ENCODE measurements at places on chromosomes 5 and 9.

- no peak for DNase-seq
Measured at GRCh38 chr9:22010866-22011625, 1.9 kb upstream of the CDKN2B start.

DNA sequence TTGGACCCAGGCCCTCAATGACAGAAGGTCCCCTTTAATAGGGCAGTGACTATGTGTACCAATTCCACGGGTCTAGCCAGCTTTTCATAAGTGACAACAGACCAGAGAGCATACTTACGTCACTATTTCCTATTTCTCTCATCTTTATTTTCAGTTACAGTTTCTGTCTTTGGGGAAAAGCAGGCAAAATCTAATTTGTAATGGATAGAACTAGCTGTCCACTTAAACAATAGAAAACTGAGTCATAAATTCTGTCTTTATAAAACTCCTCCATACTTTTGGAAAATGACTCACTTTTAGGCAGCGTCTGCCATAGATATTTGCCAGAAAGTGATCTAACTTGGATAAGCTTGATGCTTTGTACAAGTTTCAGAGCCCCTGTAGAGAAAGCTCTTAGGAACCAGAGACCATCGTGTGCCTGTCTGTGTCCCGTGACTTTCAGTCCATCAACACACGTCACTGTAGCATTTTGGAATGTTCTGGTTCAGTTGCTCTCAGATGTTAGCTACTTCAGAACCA is 101.9 kb downstream of the F2RL2 start:
- no peak for DNase-seq

GRCh38 chr5:76818844-76819831 is at the start of gene F2RL1:
TSS of gene F2RL1 (plus strand) at chr5:76819030. CDS start at chr5:76819183, 153 bp downstream.
- DNase-seq = no peak

GRCh38 chr5:155091768-155092717 is 78.5 kb downstream of the KIF4B start:
- DNase-seq = no peak

DNA sequence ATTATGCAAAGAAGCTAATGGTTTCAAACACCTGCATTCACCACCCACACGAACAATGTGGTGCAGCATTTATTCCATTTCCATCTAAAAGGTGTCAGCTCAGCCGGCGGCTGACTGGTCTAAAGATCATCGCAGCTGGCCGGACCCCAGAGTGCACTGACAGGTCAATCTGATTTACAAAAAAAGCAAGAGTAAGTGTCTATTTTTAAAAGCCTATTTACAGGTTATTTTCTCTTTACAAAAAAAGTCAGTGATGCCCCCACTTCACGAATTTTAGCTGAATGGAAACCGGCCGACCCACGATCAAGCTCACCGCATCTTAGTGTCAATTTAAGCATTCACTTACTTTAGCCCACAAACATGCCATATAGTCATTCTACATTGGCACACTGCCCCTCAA is 58.3 kb downstream of the SEMA4D start:
- DNase-seq = no peak

GRCh38 chr5:52789851-52790250 is 2.1 kb downstream of the ITGA1 start:
- no peak for DNase-seq

DNA sequence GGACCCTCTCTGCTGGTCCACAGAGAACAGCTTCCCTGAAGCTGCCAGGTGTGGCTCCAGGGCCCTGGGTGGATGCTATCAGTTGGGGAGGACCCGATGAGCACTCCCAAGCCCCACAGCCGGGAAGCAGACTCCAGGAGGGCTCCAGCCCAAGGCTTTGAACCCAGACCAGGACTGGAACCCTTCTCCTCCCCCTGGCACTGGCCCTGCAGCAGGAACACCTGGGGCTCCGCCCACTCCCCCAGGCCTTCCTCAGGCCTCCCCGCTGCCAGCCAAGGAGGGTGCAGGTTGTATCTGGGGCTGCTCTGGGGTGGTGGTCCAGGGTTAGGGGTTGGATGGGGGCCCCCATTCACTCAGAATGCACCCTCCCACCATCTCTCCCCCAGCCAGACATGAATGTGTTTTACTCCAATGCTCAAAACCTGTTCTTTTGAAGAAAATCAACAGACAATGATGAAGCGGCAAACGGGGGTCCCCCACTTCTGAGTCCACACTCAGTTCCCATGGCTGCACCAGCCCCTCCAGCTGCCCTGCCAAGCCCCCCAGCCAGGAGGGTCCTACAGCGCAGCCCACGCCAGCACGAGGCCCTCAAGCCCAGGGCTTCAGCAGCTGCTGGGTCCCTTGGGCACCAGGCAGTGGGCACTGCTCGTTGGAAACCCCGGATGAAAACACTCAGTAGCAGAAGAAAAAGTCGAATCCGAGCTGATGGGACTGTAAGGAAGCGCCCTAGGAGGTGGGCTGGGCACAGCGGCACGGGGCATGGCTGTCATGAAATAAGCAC is 23.2 kb downstream of the CCDC187 start:
- no peak for DNase-seq

GRCh38 chr5:143054480-143054941 is 284.3 kb downstream of the ARHGAP26 start:
- DNase-seq = no peak

GRCh38 chr9:25537808-25538207 is 140.4 kb downstream of the TUSC1 start:
- DNase-seq = no peak

- DNase-seq = no peak
Measured at GRCh38 chr5:135236908-135237747, 161.9 kb downstream of the MACROH2A1 start.

- no peak for DNase-seq
Measured at GRCh38 chr5:43281840-43282658, 31.2 kb downstream of the HMGCS1 start.

GRCh38 chr9:129414993-129415941 is 205.6 kb downstream of the C9orf50 start:
- DNase-seq = no peak

DNA sequence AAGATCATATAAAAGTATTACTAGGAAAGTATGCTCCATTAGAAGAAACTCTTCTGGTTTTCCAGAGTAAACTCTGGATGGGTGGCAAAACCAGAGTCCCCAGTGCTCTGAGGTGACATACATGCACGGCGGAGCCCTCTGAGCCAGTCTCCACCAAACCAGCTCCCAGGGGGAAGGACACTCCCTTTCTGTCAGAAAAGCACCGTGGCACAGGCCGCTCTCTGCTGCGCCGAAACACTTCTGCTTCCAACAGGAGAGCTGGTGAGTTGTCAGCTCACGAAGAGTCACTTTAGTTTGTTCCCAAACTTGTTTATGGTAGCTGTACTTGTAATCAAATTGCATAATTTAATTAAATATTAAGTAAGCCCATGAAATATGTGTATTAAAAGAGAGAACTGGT is 184.6 kb downstream of the CDK5RAP2 start:
- no peak for DNase-seq

DNA sequence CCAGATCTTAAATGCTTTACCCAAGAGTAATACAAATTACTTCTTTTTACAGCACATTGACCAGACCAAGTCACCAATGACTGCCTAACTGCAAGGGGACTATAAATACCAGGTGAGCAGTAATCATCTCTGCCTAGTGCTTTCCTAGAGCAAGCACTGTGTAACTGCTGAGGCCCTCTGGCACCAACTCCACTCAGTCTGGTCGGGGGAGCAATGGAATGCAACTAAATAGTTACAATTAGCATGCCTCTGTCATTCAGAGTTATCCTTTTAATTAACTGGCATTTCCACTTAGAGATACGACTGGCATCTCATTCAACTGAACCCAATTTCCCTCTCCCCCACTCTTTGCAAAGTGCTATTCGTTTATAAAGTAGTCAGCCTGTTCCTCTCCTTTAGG is 1309.1 kb upstream of the DMAC1 start:
- no peak for DNase-seq

DNA sequence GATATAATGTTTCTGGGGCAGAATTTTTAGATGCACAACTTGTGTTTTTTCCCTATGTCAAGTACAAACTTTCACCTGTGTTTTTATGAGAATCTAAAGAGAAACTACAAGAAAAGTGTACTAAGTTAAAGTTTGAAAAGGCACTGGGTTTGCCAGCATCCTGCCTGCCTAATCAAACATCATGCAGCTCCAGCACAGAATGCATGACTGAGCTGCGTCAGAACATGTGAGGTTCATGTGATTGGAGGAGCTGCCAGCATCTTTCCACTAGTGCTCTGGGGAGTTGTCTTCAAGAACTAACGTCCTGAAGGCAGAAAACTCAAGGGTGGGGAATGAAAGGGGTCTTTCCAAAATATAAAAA is 46.1 kb upstream of the RIC1 start:
- DNase-seq = peak; percentile 55
